ENCODE measurements at places on chromosomes 4 and X.

GRCh38 chr4:86657382-86657781, 63.3 kb downstream of the PTPN13 start:
- DNase-seq: no peak

GRCh38 chr4:143083756-143084472, 100.8 kb upstream of the USP38 start:
- DNase-seq: no peak

- no peak for DNase-seq
Observed at GRCh38 chrX:13469963-13470684, 99.3 kb upstream of the EGFL6 start.

DNA sequence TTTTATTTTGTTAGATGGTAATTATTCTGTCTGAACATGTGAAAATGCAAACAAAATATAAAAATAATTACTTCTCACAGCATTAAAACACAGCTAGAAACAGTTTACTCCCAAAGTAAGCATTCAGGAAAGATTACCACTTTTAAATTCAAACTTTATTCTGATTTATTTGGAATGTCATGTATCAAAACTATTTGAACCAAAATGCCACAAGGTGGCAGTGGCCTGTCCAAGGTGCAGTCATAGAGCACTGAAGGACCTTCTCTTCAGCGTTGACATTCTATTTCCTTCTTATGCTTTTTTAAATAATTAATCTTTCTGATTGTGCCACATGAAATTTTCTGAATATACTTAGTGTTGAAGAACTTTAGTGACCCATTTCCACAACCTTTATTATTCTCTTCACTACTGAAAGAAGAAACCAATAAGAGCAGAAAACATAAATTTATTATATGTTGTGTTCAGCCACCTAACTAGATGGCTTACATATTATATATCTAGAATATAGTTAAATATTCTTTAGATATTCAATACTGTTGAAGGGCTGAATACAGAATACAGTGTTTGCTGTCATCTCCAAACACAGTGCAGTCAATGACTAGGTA, 283.6 kb downstream of the CFAP299 start:
- DNase-seq: no peak

- DNase-seq: no peak
Observed at GRCh38 chrX:110440016-110440805, 81.6 kb downstream of the RTL9 start.

DNA sequence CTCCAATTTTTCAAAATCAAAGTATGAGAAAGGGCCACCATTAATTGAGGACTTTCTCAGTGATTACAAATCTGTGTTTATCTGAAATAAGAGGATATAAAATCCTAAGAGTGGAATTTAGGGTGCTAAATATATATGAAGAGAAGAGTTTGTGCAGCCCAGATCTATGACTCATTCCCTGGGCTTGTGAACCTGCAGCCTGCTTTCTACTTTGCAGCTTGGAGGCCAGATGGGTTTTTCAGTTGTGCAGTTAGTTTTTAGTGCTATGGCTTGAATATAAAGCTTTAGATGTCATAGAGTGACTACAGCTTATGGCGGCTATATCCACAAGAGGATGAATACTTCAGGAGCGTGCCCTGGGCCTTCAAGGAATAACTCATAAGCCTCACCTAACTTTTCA, 1391.1 kb downstream of the FSTL5 start:
- no peak for DNase-seq

GRCh38 chr4:53424280-53424679, 46.8 kb downstream of the FIP1L1 start:
- DNase-seq: no peak

GRCh38 chr4:41579526-41579925, 41.6 kb downstream of the LIMCH1 start:
- DNase-seq: no peak

DNA sequence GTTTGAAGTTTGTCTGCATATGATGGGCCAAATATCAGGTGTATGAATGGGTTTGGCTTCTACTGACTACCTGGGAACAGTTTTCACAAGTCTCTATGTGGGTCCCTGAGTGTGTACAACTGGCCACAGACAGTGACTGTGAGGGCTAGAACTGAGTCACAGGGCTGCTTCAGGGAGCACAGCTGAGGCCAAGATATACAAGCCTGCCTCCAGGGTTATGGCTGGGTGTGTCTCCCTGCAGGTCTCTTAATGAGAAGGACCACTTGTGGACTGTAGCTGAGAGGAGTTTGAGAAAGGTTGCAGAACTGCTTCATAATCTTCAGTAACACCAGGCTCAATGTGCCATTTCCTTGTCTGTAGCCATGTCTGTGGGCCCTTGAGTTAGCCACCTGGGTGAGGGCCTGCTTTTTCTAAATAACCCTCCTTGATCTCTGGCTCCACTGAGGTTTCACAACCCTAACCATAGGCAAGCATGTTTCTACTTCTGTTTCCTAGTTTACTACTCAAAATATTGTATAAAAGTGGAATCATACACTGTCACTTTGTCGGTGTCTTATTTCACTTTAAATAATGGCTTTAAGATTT, 81.3 kb downstream of the ZNF732 start:
- no peak for DNase-seq

- DNase-seq: no peak
Observed at GRCh38 chrX:17529151-17529745, 154.2 kb downstream of the NHS start.

- peak; percentile 63 for DNase-seq
Observed at GRCh38 chr4:22389240-22389870, 126.5 kb downstream of the ADGRA3 start.

- DNase-seq: no peak
Observed at GRCh38 chrX:153412746-153413720, 1.8 kb downstream of the ZFP92 start.

- DNase-seq: no peak
Observed at GRCh38 chr4:1029529-1029928, 18.1 kb downstream of the FGFRL1 start.

DNA sequence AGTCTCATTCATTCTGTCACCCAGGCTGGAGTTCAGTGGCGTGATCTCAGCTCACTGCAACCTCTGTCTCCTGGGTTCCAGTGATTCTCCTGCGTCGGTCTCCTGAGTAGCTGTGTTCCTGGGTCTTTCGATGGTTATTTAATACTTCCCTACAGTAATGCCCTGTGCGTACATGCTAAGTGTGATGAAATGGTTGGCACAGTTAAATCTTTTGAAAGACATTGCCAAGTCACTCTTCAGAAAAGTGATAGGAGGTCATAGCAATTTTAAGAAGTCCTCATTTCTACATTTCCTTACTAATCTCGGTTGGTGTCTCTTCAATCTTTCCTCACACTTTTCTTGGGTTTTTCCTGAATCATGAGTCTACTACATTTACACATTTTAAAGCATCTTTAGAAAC, 14.4 kb downstream of the HTT-AS start:
- DNase-seq: no peak

DNA sequence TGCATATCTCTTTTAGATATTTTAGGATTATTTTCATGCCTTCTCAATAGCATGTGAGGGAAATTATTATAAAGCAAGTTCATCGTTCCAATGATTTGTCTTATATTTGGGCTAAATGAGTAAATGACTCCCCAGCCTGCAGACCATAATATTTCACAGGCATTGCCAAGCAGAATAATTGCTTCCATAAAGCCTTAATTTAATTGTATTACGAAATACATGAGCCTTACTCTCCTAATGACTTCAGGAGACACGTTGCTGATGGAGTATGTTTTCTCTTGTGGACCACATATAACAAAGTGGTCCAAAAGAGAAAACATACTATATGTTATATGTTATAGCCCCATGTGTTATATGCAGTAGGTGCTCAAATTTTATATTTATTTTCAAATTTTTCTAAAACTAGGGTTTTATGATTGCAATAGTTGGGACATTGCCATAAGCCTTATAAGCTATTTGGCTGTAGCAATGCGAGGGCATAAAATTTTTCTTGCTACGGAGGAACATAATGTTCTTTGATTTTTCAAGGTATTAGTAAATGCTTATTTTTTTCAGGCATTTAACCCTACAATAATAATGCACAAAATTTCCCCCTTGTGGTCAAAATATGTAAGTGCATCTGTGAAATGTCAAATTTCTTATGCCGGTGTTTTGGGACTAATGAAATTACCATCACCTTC, 26.2 kb upstream of the TMPRSS11D start:
- no peak for DNase-seq

- DNase-seq: no peak
Observed at GRCh38 chr4:168265327-168265726, 53.2 kb downstream of the DDX60 start.

GRCh38 chr4:75432683-75433082, 81.5 kb downstream of the RCHY1 start:
- no peak for DNase-seq

- DNase-seq: no peak
Observed at GRCh38 chr4:176856421-176856820, 63.7 kb upstream of the VEGFC start.

DNA sequence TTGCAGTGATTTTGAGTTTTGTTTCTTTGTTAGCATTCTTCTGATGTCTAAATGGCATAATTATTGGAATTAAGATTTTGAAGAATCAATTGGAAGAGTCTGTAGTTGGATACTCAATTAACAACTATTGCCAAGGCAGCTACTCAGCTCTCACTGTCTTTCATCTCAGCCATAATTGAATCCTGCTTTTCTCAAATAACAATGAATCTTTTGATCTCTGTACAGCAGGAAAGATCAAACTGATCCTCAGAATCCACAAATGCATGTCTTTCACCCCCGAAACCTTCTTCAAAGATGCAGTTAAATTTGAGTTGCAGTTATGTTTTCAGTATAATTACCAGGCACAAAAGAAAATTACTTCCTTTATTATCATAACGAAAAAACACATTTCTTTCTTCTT, 86.2 kb downstream of the MAD2L1 start:
- no peak for DNase-seq

DNA sequence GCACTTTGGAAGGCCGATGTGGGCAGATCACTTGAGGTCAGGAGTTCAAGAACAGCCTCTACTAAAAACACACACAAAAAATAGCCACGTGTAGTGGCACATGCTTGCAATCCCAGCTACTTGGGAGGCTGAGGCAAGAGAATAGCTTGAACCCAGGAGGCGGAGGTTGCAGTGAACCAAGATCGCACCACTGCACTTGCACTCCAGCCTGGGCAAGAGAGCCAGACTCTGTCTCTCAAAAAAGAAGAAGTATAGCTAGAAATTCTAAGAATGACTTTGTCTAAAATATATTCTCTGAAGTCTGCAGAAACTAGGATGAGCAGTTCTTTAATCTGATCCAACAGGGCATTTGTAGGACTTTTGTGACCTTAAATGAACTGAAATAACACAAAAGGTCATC, 17.4 kb downstream of the RBM47 start:
- no peak for DNase-seq

- DNase-seq: no peak
Observed at GRCh38 chrX:72687396-72687795, 26.7 kb downstream of the PHKA1 start.

DNA sequence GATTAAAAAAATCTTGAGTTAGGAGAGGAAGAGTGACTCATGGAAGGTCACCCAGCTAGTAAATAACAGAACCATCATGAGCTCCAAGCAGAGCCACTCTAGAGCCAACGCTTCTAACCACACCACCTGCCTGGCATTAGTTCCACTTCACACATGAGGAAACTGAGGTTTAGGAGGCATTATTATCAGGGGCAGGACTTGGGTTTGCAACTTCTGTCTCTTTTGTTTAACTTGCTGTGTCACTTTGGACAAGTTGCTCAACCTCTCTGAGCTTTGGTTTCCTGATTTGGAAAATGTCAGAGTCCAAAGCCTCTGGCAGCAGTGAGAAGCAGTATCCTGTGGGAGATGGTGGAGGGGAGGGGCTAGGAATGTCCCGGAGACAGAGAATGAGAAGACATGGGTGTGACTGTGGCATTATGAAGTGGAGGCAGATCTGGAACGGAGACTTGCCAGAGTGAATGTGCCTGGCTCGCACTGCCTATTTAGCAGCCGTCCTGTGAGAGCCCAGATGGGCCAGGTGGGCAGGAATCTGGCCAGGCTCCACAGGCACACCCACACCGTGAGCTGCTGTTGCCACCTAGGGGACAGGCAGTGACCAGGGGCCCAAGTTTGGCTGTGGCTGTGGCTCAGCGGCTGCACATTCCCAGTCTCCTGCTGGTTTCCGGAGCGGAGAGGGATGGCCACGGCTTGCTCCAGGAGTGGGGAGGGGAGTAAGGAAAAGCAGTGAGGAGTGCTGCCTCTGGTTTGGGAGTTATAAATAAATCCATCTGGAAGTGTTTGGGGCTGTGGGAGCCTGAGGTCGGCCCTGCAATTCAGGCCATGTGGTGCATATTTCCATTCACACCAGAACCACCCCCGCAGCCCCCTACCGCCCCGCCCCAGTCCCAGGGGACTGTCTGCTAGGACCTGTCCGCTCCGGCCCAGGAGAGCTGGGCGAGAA, 93.4 kb downstream of the NHSL2 start:
- DNase-seq: no peak

- DNase-seq: no peak
Observed at GRCh38 chr4:2762048-2762447, 5.9 kb upstream of the TNIP2 start.

DNA sequence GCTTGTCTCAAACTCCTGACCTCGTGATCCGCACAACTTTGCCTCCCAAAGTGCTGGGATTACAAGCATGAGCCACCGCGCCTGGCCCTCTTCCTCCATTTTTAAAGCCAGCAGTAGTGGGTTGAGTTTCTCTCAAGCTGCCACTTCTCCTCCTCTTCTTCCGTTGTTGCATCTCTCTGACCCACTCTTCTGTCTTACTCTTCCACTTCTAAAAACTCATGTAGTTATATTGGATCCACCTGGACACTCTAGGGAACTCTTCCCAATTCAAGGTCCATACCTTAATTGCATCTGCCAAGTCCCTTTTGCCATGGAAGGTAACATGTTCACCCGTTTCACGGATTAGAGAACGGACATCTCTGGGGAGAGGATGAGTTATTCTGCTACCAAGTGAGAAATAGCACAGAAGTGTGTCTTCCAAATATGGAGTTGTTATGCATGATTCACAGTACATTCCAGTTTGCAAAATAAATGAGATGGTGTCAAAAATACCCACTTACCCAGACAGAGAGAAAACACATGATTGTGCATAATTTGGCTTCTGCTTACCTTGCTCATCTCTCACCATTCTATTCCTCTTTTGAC, 51.8 kb downstream of the GBA3 start:
- no peak for DNase-seq

DNA sequence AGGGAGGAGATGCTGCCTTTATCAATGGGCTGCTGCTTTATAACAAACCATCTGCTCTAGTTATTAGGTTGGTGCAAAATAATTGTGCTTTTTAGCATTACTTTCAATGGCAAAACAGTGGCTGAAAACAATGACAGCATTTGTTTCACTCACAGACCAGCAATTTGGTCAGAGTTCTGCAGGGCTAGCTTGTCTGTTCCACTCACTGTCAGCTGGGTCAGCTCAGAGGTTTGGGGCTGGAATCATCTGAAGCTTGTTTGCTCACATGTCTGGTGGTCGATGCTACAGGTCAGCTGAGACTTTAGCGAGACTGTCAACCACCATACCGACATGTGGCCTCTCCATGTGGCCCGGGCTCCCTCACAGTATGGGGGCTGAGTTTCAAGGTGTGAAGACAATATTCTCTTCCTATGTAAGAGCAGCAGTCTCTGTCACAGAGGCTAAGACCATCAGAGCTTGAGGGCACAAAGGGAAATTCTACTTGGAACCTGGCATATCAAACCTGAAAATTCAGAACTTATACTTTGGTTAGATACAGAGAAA, 81.3 kb upstream of the LIMCH1 start:
- DNase-seq: no peak

- no peak for DNase-seq
Observed at GRCh38 chr4:54445866-54446265, 211.9 kb upstream of the KIT start.

GRCh38 chr4:148649652-148650331, 207.6 kb upstream of the NR3C2 start:
- no peak for DNase-seq

Data from hippocampal formation (tissue), 2 donors.